Cardiac septum (tissue), 1 donor: ENCODE measurements at places on chromosomes 1 and 21. TPM values are rescaled to one million over a fixed set of nuclear protein-coding genes. Genes with fewer than 3 reads are reported as not detected.

C4BPB gene
- total RNA-seq: 0.24 TPM

FCRL1 gene
- total RNA-seq: not detected

BARHL2 gene
- total RNA-seq: not detected

FAM72D gene
- total RNA-seq: not detected

TOMM20 gene
- total RNA-seq: 81.9 TPM

TSTD1 gene
- 12.0 TPM for total RNA-seq

PPM1J gene
- total RNA-seq: 10.7 TPM

SLAMF9 gene
- not detected for total RNA-seq

KCNK2 gene
- total RNA-seq: 0.11 TPM

BTBD8 gene
- total RNA-seq: 4.5 TPM

CHD5 gene
- 0.81 TPM for total RNA-seq

BATF3 gene
- total RNA-seq: 1.9 TPM

PCP4 gene
- total RNA-seq: 1.5 TPM

RXRG gene
- 5.1 TPM for total RNA-seq

CLDN8 gene
- total RNA-seq: not detected

EVA1C gene
- total RNA-seq: 15.4 TPM

GPX7 gene
- total RNA-seq: 12.7 TPM

PAX7 gene
- not detected for total RNA-seq

PFKFB2 gene
- 49.9 TPM for total RNA-seq

LAD1 gene
- 12.4 TPM for total RNA-seq

OLIG2 gene
- not detected for total RNA-seq

FABP3 gene
- total RNA-seq: 3,048 TPM

MED8 gene
- 17.9 TPM for total RNA-seq

AK2 gene
- total RNA-seq: 99.8 TPM

PLPPR4 gene
- total RNA-seq: 1.0 TPM

KCNK1 gene
- 10.3 TPM for total RNA-seq

C1orf94 gene
- total RNA-seq: not detected

RHD gene
- not detected for total RNA-seq

SDC3 gene
- 29.7 TPM for total RNA-seq
